ENCODE measurements at places on chromosomes 16 and 17.

DNA sequence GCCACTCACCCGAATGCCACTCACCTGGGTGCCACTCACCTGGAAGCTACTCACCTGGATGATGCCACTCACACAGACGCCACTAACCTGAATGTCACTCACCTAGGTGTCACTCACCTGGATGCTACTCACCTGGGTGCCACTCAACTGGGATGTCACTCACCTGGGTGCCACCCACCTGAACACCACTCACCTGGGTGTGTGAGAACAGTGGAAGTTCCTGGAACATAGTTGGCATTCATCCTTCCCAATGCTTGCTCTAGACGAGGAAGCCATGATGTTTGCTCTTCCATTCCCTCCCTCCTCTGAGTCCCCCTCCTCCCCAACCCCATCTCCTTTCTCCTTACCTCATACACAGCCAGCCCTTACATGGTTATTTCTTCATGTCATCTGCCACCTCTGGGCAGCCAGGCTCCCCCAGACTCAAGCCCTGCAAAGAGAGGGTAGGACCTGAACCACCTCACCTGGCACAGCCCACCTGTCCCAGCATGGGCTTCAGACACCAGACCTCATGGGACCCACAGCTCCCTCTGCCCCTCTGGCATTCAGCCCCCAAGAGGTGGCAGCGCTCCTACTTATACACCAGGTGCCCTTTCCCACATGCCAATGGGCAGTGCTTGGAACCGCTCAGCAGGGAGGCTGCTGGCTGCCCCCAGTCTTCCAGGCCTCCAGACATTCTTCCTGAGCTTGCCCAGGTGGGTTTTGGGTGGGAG is 171.8 kb upstream of the FOXF1 start:
- no peak for ATAC-seq

GRCh38 chr17:1565877-1566276 is 3.3 kb upstream of the PITPNA start:
- ATAC-seq = no peak

GRCh38 chr17:73516431-73516830 is 127.8 kb downstream of the SDK2 start:
- ATAC-seq = no peak

- no peak for ATAC-seq
Measured at GRCh38 chr16:20624882-20625807, 49.0 kb upstream of the ACSM2B start.

- ATAC-seq = no peak
Measured at GRCh38 chr16:73871088-73871733, 425.4 kb upstream of the PSMD7 start.

GRCh38 chr17:79189305-79189704 is 114.7 kb downstream of the ENGASE start:
- no peak for ATAC-seq

- ATAC-seq = no peak
Measured at GRCh38 chr16:85166699-85167588, 54.7 kb upstream of the CIBAR2 start.

Measured in SK-N-SH treated with all-trans-retinoic acid at 6 μM for 48 hours (cell line).